MV-4-11 (cell line): ENCODE measurements at places on chromosomes 7 and 10.

DNA sequence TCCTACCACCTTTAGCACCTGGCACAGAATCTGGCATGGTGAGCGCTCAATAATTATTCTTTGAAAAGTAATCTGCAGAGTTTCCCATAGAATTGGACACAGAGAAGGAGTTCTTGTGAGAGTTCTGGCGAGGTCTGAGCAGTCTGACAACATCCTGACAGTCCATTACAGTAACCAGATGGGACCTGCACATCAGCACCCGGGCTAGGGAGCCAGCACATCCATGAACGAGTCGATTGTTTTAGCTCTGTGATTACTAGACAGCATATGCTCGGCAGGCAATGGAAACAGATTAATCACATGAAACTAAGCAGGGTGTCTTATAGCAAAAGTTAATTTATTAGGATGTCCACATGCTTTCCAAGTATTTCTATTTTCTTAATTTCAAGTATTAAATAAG is 96.7 kb downstream of the SEMA3D start:
- no peak for DNase-seq

DNA sequence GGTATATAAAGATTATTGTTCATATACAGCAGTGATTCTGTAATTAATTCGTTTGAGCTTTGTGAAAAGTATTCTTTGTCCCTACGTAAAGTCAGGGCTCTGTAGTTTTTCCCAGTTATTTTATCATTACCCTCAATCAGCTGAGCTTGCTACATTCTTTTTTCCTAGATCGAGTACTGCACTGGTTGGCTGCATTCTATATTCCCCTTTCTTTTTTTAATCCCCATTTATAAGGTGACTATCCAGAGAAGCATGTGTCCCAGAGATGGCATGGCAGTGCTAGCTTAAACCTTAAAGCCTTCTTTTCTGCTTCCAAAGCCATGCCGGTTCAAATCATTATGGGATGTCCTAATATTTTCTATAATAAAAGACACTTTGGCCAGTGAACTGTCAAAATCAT is 230.1 kb upstream of the CELF2 start:
- no peak for DNase-seq

DNA sequence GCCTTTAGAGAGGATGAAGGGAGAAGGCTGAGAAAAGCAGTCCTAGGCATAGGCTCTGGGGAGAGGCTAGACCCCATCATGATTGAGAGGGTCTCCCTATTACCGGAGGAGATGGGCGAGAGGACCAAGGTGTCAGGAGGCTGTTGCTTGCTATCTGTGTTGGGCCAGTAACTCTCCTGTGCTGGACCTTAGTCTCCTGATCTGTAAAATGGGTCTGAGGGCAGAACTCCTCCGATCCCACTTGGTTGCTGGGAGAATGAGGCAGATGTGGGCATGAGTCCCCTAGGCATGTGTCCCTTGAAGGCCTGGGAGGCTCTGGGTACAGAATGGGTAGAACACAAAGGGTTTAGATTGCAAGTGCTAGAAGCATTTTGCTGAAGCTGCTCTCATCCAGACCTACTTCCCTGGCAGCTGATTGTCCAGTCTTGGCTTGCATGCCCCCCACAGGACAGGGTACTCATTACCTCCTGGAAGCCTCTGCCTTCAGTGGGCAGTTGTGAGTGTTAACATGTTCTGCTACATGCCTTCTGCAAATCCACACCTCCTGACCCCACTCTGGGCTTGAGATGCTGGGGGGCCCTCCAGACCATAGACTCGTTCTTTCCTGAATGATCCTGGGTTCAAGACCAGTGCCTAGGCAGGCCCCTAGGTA is 4.4 kb downstream of the ZMIZ1 start:
- no peak for DNase-seq

DNA sequence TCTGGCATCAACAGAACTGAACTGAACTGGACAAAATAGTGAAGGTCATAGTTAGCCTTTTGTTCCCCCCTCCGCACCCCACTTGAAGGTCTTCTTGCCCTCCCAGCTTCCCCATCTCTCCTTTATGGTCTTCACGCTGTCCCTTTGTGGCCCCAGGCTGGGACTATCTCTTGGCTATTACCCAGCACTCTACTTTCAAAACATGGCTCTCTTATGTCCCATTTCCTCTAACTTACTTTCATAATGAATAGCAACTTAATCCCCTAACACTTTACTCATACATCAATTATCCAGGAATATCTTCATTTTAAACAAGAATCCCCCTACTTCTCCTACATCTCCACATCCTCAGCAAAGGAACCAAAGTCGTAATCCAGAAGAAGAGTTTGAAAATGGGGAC is 135.3 kb upstream of the ITGB1 start:
- peak; percentile 89 for DNase-seq

- DNase-seq = no peak
These were observed 54.5 kb downstream of the CHCHD3 start for GRCh38 chr7:133027397-133027796.
